ENCODE measurements at places on chromosomes 7 and 10.

GRCh38 chr7:99195867-99196266, 12.0 kb downstream of the KPNA7 start:
- no peak for DNase-seq

- no peak for DNase-seq
Measured at GRCh38 chr10:28628184-28628893, 49.0 kb upstream of the BAMBI start.

DNA sequence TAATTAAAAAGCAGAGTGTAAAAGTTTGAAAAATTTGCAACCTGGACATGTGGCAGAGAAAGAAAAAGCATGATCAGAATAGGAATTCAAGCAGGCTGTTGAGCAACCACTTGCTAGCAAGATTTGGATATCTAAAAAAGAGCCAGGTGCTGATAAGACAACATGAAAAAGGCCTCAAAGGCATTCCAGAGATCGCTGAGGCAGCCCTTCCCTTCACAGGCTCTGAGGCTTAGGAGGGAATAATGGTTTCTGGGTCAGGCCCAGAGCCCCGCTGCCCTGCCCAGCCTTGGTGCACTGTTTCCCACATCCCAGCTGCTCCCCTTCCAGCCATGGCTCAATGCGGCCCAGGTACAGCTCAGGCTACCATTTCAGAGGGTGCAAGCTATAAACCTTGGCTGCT, 64.1 kb upstream of the EEPD1 start:
- no peak for DNase-seq

DNA sequence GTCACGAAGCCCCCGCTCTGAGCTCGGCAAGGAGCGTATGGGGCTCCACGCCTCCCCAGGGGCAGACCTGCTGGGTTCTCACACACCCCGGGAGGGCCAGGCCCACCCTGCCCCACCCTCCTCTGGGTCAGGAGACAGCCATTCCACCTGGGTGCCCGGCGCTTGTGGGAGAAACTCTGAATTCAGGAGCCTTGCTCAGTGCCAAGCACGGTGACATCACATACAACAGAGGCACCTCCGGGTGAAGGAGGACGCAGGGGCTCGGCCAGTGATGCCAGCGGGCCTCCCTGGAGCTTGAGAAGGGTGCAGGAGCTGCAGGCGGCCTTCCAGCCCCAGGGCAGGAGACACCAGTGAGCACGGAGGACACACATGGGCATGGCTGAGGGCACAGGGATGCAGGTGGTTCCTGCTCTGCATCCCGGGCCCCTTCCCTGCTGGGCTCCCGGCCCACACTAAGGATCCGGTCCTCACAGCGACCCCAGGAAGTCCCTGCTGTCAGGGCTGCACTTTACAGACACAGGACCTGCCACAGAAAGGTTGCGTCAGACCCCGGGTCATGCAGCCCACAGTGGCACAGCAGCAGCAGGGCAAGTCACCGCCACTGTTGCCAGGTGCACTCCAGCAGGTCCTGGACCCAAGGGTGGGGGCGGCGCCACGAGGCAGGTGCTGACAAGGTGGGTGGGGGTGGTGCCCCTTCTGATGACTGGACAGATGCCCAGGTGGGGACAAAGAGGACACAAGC, 108.0 kb downstream of the MAD1L1 start:
- no peak for DNase-seq

- DNase-seq = no peak
Measured at GRCh38 chr7:26616235-26616634, 248.2 kb downstream of the SKAP2 start.

- DNase-seq = no peak
Measured at GRCh38 chr7:41685684-41686083, 17.2 kb downstream of the INHBA start.

DNA sequence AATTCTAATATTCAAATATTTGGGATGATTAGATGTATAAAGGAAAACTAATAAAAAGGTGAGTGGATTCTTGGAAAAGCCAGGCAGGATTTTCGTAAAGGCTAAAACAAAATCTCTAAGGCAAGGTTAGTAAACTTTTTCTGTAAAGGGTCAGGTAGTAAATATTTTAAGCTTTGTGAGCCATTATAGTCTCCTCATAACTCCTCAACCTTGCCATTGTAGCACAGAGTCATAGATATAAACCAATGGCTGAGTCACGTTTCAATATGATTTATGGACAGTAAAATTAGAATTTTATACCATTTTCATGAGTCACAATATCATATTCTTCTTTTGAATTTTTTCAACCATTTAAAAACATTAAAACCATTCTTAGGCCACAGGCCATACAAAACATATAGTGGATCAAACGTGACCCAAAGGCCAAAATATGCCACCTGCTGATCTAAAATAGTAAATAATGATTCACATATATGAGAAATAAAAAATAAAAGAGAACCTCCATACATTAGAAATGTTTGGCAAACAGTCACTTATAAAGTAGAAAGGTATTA, 651.8 kb upstream of the LRRTM3 start:
- DNase-seq = no peak

DNA sequence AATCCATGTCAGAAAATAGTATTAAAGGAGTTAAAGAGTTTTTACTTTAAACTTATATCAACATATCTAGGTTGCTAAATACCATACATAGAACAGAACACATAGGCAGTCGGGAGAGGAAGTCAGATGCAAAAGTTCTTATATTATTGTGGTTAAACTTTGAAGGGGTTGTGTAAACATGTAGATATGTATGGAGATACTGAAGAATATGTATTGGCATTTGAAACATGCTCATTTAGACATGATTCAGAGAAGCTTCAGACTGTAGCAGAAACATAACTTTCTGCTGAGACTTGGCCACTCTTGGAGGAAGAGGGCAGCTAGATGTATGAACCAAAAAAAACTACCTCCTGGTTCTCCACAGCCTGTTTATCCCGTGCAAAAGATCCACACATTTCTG, 103.5 kb upstream of the FERD3L start:
- no peak for DNase-seq

DNA sequence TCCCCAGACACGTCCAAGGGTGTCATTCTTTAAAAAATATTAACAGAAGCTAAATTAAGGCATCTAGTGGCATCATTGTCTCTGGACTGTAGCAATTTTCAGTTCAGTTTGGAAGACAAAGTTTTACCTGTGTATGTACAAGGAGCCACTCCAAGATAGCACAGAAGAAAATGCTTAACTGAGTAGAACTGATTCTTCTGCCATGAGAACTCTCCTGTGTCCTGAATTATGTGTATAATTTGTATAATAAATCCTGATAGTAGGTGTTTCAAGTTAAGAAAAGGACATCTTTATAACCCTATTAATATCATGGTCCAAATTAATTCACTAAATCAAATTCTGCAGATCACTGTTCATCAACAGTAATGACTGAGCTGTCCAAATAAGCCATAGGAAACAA, 1104.0 kb downstream of the XPNPEP1 start:
- no peak for DNase-seq

DNA sequence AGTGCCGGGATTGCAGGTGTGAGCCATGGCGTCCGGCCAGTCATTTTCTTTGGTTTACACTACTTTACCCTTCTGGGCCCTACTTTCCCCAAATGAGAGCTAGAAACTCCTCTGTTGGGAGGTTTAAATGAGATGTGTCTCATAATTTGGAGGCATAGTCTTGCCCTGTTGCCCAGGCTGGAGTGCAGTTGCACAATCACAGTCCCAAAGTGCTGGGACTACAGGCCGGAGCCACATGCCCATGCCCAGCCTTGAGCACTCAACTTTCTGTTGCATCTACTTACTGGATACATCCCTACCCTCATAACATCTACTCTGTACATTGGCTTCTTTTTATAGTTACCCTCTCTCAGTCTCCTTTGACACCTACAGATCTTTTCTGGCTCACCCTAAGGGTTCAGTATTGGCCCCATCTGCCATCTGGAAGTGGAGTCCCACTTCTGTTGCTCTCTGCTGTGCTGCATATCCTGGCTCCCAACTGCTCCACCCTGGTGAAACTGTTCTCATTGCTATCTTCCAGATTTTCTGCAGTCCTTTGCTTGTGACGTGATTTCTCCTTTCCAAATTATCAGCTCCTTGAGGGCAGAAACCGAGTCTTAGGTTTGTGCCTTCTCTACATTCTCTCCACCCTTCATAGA, 8.4 kb downstream of the EIF4H start:
- no peak for DNase-seq

DNA sequence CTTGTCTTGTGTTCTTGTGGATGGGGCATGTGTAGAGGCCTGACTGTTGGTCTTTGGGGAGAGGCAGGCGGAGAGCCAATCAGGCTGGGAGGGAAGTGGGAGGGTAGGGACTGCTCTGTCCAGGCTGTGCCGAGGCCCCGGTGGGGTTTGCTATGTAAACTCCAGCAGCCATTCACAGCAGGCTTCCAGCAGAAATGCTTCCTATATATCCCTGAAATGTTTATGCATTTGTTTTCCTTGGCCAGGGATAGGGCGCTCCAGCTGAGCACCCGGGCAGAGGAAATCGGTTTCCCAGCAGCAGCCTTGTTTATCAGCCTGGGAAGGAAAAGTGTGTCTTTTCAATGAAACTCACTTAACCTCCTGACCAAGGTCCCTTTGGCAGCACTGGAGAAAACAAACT, 18.3 kb upstream of the AQP1 start:
- no peak for DNase-seq

GRCh38 chr10:84008878-84009277, 130.4 kb upstream of the GHITM start:
- no peak for DNase-seq

GRCh38 chr10:21015851-21016250, 118.7 kb upstream of the NEBL start:
- no peak for DNase-seq

- DNase-seq = no peak
Measured at GRCh38 chr7:43767311-43767710, 8.8 kb downstream of the BLVRA start.

DNA sequence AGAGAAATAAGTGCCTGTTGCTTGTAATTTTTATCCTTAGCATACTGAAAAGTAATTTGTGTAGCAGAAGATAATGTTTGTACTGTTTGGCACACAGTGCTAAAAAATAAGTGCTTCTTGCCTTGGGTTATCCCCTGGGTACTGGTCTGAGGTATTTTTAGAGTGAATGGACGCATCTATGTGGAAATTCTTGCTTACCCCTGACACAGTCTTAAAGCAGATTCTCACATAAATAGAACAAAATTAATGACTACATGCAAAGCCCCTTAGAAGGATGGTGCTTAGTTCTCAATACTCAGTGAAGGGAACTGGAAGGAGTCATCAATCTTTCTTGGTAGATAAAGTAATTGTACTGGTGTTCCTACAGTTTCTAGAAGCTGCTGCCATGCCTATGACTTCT, 548.6 kb downstream of the ARL4A start:
- no peak for DNase-seq

DNA sequence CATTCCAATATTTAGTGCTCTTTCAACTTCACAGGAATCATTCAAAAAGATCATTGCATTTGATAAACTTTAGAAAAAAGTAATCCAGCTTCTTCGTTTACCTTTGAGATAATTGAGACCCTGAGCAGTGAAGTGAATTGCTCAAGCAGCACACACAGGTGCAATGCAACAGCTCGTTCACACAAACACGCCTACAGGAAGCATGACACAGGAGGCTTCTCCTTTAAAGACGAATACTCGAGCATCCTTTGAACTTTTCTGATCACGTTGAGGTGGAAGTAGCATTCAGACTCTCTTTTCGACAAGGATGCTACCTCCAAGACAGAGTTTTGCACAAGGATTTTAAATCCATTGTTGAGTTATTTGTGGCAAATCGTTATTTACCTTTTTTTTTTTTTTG, 18.0 kb upstream of the RSU1 start:
- no peak for DNase-seq

- DNase-seq = no peak
Measured at GRCh38 chr7:107811934-107812333, 8.9 kb upstream of the SLC26A3 start.

- no peak for DNase-seq
Measured at GRCh38 chr10:126955934-126956711, 50.9 kb downstream of the DOCK1 start.

DNA sequence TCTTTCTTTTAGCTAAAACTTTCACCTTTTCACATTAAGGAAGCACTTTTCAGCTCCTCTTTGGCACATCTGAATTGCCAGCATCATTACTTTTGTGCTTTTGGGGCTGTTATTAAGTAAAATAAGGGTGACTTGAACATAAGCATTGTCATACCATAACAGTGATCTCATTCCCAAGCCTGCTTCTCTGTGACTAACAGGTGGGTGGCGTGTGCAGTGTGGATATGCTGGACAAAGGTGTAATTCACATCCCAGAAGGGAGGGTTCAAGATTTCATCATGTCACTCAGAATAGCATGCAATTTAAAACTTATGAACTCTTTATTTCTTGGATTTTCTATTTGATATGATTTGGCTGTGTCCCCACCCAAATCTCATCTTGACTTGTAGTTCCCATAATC, 517.4 kb upstream of the MKI67 start:
- DNase-seq = no peak

DNA sequence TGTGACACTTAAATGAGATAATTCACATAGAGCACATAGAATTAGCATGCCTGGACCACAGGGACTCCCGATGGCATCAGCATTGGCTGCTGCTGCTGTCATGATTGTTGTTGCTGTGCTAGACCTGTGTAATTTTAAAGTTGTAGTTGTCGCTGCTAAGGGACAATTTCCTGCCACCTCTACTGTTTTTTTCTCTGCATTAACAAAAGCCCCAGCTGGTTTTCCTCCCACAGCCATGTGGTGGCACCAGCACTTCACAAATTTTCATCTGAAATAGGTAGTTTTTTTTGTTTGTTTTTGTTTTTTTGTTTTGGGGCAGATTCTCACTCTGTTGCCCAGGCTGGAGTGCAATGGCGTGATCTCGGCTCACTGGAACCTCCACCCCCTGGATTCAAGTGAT, 25.4 kb upstream of the PRXL2A start:
- peak; percentile 19 for DNase-seq

DNA sequence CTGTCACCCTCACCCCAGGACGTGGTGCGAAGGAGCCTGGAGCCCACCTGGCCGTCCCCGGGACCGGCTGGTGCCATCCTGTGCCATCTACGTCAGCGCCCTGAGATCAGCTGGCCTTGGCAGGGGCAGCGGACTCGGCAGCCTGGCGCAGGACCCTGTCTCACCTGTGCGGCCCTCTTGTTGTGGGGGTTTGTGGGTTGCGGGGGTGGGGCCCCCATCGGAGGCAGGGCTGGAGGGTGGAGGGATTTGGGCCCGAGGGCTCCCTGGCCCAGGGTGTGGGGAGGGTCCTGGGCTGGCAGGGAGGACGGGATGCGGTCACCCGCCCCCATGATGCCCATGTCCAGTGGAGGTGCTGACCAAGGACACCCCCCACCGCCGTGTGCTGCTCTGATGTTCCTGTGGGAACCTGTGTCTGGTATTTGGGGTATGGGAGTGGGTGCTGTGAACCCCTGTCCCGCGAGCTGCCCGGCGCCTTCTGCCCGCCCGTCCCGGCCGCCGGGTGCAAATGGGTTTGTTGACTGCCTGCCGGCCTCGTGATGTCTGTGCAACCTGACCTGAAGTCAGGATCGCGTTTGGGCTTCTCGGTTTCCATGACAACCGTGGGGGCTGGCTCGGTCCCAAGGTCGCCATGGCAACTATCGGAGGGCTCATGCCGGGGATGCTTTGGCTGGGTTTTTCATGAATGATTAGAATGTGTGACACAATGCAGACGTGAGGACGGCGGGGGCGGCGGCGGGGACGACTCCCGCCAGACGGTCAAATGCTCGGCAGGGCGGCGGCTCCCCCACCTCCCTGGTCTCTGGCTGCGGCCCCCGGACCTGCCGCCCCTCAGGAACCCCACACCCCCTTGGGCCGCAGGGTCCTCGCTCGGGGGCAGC, 7.3 kb downstream of the MAFK start:
- DNase-seq = no peak

Measured in GM12878 (cell line).